Spleen (tissue), 13 donors: ENCODE measurements at places on chromosomes 6 and 20. TPM values are rescaled to one million over a fixed set of nuclear protein-coding genes. Genes with fewer than 3 reads are reported as not detected.

- H3K4me1 ChIP-seq, result peaks cover 27% of the 10 kb centered on the region
- H3K27me3 ChIP-seq, result no peaks in the 10 kb centered on the region
- H3K27ac ChIP-seq, result no peak overlapping the region
- H3K36me3 ChIP-seq, result no peaks in the 10 kb centered on the region
- no peak for DNase-seq
- no peak overlapping the region for H3K4me3 ChIP-seq
These were observed 19.1 kb downstream of the AFDN start for GRCh38 chr6:167845856-167846255.

The SNPH gene
- total RNA-seq, result 2.0 TPM

DNA sequence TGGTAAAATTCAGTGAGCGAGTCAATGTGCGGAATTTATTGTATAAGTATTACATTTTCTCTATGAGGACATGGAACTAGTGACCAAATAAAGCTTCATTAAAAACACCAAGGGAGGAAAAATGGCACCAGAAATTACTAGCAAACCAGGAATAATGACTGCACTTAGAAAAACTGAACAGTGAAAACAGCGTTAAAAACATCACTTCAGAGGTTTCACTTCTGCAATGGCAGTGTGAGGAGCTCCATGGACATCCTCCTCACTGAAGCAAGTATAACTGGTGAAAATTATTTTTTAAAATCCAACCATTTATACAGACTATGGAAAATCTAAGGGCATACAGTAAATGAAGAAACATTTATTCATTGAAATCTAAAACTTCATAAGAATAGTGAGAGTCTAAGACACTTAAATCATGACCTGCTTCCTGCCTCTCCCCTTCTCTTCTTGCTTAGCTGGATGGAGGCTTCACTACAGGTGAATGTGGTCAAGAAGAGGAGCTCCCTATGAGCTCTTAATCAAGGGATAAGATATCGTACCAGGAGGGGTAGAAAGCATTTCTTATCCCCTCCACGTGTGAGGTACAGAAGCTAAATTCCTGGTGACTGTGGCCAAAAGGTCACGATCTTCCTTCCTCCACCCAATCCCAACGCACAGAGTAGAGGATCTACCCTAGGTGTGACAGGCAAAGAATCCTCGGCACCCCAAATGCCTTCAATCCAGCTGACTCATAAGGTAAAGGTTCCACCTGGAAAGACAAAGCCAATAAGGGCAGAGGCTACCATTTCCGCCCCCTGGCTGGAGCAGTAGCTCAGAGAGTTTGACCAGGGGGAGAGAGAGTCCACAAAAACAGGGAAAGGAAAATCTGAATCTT lies 12.3 kb upstream of the ASF1A start:
- no peaks in the 10 kb centered on the region for H3K36me3 ChIP-seq
- no peak overlapping the region for H3K27ac ChIP-seq
- no peaks in the 10 kb centered on the region for H3K27me3 ChIP-seq
- DNase-seq, result no peak

- H3K4me1 ChIP-seq, result no peaks in the 10 kb centered on the region
- DNase-seq, result peak; percentile 58
- no peak overlapping the region for H3K4me3 ChIP-seq
- H3K36me3 ChIP-seq, result no peaks in the 10 kb centered on the region
These were observed 25.1 kb downstream of the GLP1R start for GRCh38 chr6:39073471-39074355.

The SPATS1 gene
- not detected for total RNA-seq
